ENCODE measurements at places on chromosomes 13 and 19. TPM values are rescaled to one million over a fixed set of nuclear protein-coding genes. Genes with fewer than 3 reads are reported as not detected.

The C19orf73 gene
- total RNA-seq = 0.74 TPM

The EDNRB gene
- total RNA-seq = not detected

The ZNF525 gene
- 23.0 TPM for total RNA-seq

The CYSLTR2 gene
- not detected for total RNA-seq

The FCAR gene
- not detected for total RNA-seq

The APOE gene
- total RNA-seq = 2,607 TPM

The MISP gene
- 2.8 TPM for total RNA-seq

All from G401 (cell line).